ENCODE measurements at places on chromosomes 3 and 15.

- DNase-seq = no peak
Observed at GRCh38 chr3:130783629-130784028, 37.0 kb upstream of the PIK3R4 start.

DNA sequence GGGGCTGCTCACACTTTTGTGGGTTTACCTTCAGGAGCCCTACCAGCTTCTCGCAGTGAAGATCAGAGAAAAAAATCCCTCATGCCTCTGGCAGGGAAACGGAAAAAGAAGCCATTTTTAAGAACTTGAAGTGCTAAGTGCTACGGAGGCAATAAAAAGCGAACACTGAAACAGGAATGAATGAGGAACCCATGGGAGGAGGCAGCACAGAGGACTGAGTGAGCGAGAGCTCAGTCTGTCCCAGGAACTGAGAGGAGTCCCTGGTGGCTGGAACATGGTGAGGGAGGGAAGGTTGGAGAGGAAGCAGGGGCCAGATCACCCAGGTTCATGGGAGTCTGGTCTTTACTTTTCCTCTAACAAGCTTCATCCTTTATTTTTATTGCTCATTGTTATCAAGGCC, 228.1 kb upstream of the PROK2 start:
- DNase-seq = peak; percentile 40

- DNase-seq = no peak
Observed at GRCh38 chr15:31202953-31203352, 101.4 kb upstream of the TRPM1 start.

DNA sequence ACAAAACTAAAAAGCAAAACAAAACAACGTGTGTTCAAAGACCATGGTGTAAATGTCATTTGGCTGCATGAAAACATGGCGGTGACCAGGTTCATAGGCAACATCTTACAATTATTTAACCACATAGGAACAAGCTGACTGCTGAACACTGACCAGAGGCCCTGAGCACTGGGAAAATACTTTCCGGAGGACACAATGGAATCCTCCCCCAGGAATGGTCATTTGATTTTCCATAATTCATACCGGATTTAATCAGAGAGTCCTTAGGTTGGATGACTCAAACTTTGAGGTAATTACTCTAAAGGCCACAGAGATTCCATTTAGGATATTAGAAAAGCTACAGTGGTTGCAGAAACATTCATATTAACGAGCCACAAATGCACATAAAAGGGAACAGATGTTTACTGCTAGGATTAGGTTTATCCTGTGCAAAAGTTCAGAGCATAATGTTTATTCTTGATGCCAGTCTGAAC, 254.7 kb downstream of the NR1D2 start:
- no peak for DNase-seq

- no peak for DNase-seq
Observed at GRCh38 chr3:40585381-40586016, 60.7 kb downstream of the ZNF621 start.

DNA sequence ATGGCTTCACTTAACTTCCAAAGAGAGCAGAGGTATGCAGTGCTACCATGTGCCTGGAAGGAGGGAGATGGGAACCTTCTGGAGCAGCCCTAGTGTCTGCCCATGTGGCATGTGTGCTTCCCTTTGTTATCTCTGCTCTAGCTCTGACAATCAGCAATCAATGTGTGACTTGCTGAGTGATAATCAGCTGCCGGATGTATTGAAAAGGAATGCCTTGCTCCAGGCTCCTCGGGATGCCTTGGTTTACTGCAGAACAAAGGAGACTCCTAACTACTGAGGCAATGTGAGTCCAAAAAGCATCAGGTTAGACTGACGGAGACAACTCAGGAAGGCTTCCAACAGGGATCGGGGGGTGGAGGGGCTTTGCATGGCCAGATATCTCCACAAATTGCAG, 36.0 kb upstream of the CORO2B start:
- no peak for DNase-seq

DNA sequence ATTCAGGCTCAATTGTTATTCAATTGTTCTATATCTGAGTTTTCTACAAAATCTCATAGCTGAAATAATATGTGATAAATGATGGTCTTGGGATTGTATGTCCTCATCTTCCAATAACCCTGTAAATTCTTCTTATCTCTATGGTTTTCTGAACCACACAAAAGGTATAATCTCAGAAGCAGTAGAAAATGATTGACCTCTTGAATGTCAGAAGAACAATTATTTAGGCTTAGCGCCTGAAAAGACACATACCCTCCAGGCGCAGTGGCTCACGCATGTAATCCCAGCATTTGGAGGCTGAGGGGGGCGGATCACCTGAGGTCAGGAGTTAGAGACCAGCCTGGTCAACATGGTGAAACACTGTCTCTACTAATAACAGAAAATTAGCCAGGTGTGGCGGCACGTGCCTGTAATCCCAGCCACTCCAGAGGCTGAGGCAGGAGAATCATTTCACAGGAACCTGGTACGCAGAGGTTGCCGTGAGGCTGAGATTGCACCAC, 288.0 kb upstream of the TBC1D5 start:
- no peak for DNase-seq

- peak; percentile 9 for DNase-seq
Observed at GRCh38 chr15:29045717-29046116, 159.9 kb downstream of the APBA2 start.

GRCh38 chr3:171971919-171972514, 67.4 kb upstream of the FNDC3B start:
- no peak for DNase-seq

DNA sequence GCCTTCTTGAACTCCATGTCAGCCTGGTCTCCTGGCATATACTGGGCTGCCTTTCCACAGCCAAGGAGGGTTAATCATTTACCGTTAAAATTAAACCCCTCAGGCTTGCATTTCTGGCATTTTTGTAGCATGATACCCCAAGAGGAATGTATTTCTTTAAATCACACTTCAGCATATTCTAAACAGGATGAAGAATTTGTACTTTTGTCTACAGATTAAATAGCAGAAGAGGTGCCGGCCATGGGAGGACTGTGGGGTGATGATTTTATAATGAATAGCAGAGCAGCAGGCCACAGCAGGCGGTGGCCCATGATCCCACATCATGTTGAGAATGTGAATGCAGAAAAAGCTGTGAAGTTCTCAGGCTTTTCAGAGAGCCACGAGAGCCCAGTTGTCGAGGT, 90.2 kb downstream of the ARNT2 start:
- no peak for DNase-seq

DNA sequence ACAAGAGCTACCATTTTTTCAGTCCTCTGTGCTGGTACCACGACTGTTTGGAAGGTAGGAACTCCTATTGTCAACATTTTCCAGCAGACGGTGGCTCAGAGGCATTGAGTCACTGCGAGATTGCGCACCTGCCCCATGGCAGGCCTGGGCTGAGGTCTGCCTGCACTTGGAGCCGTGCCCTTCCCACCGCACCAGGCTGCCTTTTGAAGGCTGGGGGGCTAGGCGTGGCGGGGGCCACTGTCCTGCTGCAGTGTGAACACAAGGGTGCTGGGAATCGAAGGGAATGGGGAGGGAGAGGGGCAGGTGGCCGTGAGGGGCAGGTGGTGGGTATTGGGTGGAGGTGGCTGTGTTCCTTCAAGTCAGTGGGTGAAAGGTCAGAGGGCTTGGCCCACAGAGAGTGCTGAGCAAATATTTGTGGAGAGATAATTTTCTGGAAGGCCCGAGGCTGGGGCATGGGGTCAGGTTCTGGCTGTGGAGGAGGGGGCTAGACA, 16.3 kb downstream of the SNX33 start:
- no peak for DNase-seq
